ENCODE measurements at places on chromosomes 2 and 18.

DNA sequence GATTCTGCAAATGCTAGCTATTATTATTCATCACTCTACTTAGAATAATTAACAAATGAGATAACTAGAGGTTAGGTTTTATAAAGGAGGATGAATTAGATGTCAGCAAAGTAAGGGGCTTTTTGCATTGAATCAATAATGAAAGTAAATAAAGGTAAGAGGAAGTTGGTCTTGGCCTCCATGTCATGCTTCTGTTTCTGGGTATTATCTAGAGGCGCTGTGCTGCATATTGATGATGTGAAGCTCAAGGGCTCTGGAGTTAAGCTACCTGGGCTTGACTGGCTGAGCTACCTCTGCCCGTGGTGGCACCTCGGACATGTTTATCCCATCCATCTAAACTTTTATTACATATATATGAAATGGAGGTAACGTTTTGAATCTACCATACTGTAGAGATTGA, 350.9 kb downstream of the PARD3B start:
- no peak for DNase-seq

GRCh38 chr18:59871711-59872362, 28.0 kb upstream of the PMAIP1 start:
- no peak for DNase-seq

DNA sequence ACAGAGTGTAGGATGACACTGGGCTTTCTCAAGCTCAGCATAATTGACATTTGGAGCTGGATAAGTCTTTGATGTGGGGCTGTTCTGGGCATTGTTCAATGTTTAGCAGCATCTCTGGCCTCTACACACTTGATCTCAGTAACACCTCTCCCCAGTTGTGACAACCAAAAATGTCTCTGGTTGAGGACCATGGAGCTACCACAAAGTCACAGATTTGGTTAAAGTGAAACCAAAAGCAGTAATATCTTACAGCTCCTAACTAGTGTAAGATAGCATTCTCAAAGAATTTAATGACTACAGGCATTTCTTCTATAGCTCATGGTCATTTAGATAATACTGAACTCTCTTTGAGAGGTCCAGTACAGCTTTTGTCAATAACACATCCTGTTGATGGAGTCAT, 23.4 kb upstream of the PAX3 start:
- DNase-seq, result no peak

DNA sequence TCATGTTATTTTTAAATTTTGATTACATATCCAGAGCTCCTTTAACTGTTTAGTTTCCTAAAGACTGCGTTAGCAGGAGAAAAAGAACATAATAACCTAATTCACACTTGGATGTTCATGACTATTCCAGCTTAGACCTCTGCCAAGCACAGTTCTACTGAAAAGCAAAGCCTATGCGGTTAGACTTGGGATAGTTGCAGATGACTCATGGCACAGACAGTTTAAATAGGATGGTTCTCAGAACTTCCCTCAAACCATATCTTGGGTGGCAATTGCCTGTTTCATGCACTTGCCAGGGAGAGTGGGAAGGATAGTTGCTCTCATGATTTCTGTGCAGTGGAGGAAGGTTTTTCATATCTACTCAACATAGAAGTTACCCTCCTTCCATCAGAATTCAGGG, 149.7 kb upstream of the KLHL29 start:
- DNase-seq, result no peak

- no peak for DNase-seq
Observed at GRCh38 chr2:46286715-46287114, 10.5 kb upstream of the EPAS1 start.

GRCh38 chr2:70391988-70392387, 90.1 kb upstream of the FAM136A start:
- no peak for DNase-seq

All from fibroblast of villous mesenchyme (primary cell).